ENCODE measurements at places on chromosomes 6 and 20. TPM values are rescaled to one million over a fixed set of nuclear protein-coding genes. Genes with fewer than 3 reads are reported as not detected.
A peak's percentile ranks its signal among the peaks of the same experiment; 100 is the strongest.

GRCh38 chr6:138538390-138539031 is 39.2 kb upstream of the NHSL1 start:
- H3K4me1 ChIP-seq, result no peaks in the 10 kb centered on the region
- H3K36me3 ChIP-seq, result no peaks in the 10 kb centered on the region
- no peak for DNase-seq
- peaks cover 59% of the 10 kb centered on the region for H3K27me3 ChIP-seq
- no peak overlapping the region for H3K27ac ChIP-seq
- H3K4me3 ChIP-seq, result no peak overlapping the region

GRCh38 chr6:138109042-138109997 is 2.1 kb upstream of the PERP start:
- H3K36me3 ChIP-seq, result no peaks in the 10 kb centered on the region
- peak; percentile 76 for DNase-seq
- H3K27me3 ChIP-seq, result peaks cover 22% of the 10 kb centered on the region

DNA sequence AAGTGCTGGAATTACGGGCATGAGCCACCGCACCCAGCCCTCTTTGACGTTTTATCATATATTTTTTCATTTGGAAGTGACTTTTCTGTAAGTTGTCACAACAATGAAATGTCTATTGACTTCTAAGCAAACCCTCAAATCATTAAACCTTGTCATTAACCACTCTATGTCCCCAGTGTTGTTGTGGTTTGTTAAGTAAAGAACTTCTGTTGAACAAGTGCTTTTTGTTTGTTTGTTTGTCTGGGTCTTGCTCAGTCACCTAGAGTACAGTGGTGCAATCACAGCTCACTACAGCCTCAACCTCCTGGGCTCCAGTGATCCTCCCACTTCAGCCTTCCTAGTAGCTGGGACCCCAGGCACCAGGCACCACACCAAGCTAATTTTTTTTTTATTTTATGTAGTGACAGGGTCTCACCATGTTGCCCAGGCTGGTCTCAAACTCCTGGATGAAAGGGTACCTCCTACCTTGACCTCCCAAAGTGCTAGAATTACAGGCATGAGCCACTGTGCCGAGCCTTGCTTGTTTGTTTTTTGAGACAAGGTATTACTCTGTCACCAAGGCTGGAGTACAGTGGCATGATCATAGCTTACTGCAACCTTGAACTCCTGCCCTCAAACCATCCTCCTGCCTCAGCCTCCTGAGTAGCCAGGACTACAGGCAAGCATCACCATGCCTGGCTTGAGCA is 57.6 kb upstream of the LOC128125822 start:
- peaks cover 3% of the 10 kb centered on the region for H3K36me3 ChIP-seq
- DNase-seq, result no peak
- no peak overlapping the region for H3K4me3 ChIP-seq
- H3K27ac ChIP-seq, result no peak overlapping the region
- H3K27me3 ChIP-seq, result peaks cover 11% of the 10 kb centered on the region
- H3K4me1 ChIP-seq, result no peaks in the 10 kb centered on the region

- H3K36me3 ChIP-seq, result no peaks in the 10 kb centered on the region
- H3K4me3 ChIP-seq, result no peak overlapping the region
- no peak for DNase-seq
- no peaks in the 10 kb centered on the region for H3K4me1 ChIP-seq
- H3K27me3 ChIP-seq, result peaks cover 60% of the 10 kb centered on the region
These were observed 145.4 kb downstream of the RPS12 start for GRCh38 chr6:132959639-132960326.

DNA sequence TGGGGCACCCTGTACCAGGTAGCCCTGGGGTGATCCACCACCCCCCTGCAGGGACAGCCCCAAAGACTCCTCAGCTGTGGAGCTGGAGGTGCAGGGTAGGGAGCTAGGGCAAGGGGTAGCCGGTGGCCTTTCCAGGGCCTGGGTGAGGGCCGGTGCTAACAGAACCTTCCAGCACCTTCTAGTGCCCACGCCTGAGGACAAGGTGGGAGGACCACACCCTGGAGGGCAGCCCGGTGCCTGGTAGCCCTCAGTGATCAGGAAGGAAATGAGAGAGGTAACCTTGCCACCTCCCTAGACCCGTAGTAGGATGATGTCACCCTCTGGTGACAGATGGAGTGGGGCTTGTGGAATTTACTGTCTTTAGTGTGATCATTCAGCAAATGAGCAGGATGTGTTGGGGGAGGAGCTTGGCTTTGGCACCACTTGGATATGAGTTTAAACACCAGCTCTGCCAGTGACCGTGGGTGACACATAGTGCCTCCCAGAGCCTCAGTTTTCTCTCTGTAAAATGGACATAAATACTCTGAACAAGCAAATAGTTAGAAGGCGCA is 187.7 kb downstream of the NFATC2 start:
- no peak overlapping the region for H3K27ac ChIP-seq
- no peaks in the 10 kb centered on the region for H3K36me3 ChIP-seq
- no peak overlapping the region for H3K4me3 ChIP-seq
- no peak for DNase-seq

The B3GAT2 gene
- total RNA-seq, result not detected

The PTK7 gene
- 0.62 TPM for total RNA-seq

The MAFB gene
- 0.86 TPM for total RNA-seq

DNA sequence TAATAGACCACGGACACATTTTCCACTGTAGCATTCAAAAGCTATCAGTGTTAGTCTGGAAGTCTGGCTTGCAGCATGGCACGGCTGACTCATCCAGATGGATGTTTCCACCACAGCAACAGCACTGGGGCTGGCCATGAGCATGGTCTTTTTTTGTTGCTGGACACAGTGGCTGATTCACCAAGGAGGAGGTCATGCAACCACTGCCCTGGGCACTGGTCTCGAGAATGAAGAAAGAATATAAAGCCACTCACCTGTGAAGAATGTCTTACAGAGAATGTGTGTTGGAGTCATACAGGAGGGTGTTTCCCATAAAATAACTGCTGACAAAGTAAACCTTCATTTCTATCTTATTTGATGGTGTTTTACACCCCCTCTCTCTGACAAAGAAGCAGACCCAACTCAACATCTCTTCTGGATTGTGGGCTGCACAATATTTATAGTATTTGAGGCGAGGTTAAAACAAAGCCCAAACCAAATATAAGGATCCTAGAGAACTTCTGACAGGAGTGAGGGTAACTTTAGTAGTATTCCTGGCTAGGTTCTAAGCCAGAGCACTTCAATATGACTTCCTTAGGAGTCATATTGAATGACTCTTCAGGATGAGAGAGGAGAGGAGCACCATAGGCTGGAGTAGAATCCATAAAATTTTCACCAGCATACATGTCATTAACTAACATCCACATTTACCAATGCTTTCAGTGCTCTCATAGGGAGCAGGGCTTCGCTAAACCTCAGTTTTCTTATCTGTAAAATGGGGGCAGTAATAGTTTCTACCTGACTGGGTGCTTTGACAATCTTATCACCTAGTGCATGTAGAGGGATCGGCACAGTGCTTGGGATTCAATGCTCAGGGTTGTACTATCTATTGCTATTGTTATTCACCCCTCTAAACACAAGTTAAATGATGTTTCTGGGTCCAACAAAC is 121.4 kb downstream of the KIF13A start:
- peaks cover 40% of the 10 kb centered on the region for H3K27me3 ChIP-seq
- H3K4me3 ChIP-seq, result no peak overlapping the region

The LYRM2 gene
- total RNA-seq, result 24.6 TPM

- H3K27me3 ChIP-seq, result peaks cover 92% of the 10 kb centered on the region
- no peak overlapping the region for H3K27ac ChIP-seq
- H3K4me1 ChIP-seq, result peaks cover 15% of the 10 kb centered on the region
- peak overlapping the region; percentile 2 for H3K4me3 ChIP-seq
- H3K36me3 ChIP-seq, result peaks cover 2% of the 10 kb centered on the region
These were observed 12.4 kb upstream of the ZSCAN9 start for GRCh38 chr6:28212510-28213212.

- DNase-seq, result no peak
- H3K4me3 ChIP-seq, result no peak overlapping the region
- H3K36me3 ChIP-seq, result no peaks in the 10 kb centered on the region
- peaks cover 19% of the 10 kb centered on the region for H3K27me3 ChIP-seq
- no peaks in the 10 kb centered on the region for H3K4me1 ChIP-seq
- no peak overlapping the region for H3K27ac ChIP-seq
These were observed 144.4 kb downstream of the ADGRG6 start for GRCh38 chr6:142446168-142446567.

The ZDHHC14 gene
- 5.2 TPM for total RNA-seq

DNA sequence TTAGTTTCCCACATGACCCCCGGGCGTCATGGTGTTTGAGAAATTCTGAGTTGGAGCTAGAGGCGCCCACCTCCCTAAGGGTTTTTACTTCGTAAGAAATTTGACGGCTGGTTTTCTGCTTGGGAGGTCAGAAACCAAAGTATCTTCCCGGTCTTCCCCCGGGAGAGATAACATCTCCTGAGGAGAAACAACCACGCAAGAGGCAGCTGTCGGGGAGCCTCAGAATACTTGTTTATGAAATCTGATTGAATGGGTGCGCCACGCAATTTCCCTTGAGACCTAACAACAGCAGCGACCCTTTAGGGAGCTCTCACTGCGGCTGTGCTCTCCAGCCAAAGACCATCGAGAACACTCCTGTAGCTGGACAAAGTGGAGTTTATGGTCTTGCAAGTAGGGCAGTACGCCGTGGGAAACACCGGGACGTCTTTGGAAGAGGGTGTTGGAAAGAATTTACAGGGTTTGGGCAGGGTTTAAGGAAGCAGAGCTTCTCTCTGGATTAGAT is 608 bp upstream of the EIF2S2 start:
- H3K36me3 ChIP-seq, result peaks cover 2% of the 10 kb centered on the region
- H3K27ac ChIP-seq, result peak overlapping the region; percentile 98

DNA sequence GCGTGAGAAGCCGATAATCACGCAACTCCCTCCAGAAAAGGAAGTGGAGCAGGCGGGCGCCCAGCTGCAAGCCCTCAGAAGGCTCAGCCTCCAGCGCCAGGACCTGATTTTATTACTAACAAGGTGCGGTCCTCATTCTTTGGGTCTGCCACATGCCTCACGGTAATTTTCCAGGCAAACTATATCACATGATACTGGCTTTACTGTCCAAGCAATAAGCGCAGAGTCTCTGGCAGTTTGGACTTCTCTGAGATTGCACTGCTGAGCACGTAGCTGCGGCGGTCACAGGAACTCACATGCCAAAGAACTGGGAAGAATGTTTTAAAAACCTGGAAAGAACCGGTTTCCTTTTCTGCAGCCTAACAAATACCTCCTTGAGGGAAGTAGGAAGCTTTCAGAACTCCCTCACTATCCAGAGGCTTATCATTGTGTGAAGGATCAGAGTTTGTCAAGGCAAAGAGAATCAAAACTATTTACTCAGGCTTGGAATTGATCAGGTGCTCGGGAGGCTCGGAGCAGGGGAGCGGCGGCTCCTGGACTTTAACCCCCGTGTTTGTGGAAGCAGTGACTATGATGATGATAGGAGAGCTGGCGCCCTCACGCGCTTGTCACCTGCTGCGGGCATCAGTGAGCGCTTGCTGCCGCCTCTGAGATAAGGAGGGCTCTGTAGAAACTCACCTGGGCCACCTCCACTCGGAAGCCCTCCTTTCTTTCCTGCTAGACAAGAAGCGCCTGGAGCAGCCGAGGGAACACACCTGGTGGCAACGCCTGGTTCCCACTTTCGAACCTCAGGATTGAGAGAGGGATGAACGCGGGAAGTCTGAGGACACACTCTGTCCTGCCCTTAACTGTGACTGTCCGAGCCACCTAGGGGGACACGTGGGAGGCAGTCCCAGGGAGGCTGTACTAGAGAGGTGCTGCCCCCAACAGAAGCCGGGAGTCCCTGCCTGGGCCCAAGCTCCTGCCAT is 27.2 kb upstream of the SYNJ2 start:
- no peaks in the 10 kb centered on the region for H3K4me1 ChIP-seq
- H3K36me3 ChIP-seq, result no peaks in the 10 kb centered on the region
- peaks cover 7% of the 10 kb centered on the region for H3K27me3 ChIP-seq
- H3K27ac ChIP-seq, result no peak overlapping the region
- no peak overlapping the region for H3K4me3 ChIP-seq

- H3K27ac ChIP-seq, result no peak overlapping the region
- H3K27me3 ChIP-seq, result no peaks in the 10 kb centered on the region
- no peaks in the 10 kb centered on the region for H3K4me1 ChIP-seq
- H3K4me3 ChIP-seq, result no peak overlapping the region
- peaks cover 10% of the 10 kb centered on the region for H3K36me3 ChIP-seq
These were observed 180.9 kb downstream of the KIF16B start for GRCh38 chr20:16392346-16392745.

The PLN gene
- not detected for total RNA-seq

DNA sequence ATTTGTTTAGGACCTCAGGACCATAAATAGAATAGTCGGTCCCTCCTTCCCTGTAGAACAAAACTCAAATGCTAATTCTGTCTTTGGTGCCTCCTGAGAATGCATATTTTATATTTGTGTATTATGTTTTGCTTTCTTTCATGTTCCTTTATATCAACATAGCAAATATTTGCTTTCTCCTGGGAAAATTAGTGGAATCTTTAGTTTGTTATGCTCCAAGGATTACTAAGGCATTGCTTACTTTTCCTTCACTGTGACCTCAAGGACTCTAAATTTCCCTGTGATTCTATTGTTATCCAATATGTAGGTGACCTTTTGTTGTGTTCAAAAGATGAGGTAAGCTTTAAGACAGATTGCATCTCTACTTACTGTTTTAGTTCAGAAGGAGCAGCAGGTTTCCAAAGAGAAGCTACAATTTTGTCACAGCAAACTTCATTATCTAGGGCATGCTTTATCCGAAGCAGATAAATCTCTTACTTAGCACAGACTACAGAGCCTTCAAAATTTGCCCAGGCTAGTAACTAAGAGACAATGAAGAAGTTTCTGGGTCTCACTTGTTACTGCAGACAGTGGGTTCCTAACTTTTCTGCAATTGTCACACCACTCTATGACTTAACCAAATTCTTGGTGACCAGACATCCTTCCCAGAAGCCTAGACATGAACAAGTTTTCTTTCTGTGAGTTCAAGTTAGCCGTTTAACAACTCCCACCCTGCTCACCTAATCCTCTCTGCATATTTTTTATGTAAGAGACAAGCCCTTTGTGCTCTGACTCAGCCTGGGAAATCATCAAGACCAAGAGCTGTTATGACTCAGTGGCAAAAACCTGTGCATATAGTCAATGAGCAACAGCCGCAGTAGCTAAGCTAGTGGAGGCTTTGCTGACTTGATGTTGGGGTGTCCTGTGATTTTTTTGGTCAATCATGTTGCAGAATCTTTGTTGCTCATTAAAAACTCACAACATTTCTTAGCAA is 378.8 kb downstream of the QKI start:
- H3K36me3 ChIP-seq, result peaks cover 3% of the 10 kb centered on the region
- H3K27me3 ChIP-seq, result peaks cover 16% of the 10 kb centered on the region
- no peak overlapping the region for H3K4me3 ChIP-seq
- no peak for DNase-seq
- H3K27ac ChIP-seq, result no peak overlapping the region

GRCh38 chr6:133681891-133682290 is 207.0 kb upstream of the TCF21 start:
- H3K36me3 ChIP-seq, result no peaks in the 10 kb centered on the region
- H3K4me3 ChIP-seq, result no peak overlapping the region
- no peak overlapping the region for H3K27ac ChIP-seq
- no peaks in the 10 kb centered on the region for H3K27me3 ChIP-seq
- peaks cover 2% of the 10 kb centered on the region for H3K4me1 ChIP-seq
- no peak for DNase-seq

- peaks cover 4% of the 10 kb centered on the region for H3K36me3 ChIP-seq
- no peaks in the 10 kb centered on the region for H3K27me3 ChIP-seq
- no peak overlapping the region for H3K27ac ChIP-seq
- no peak overlapping the region for H3K4me3 ChIP-seq
These were observed 55.2 kb upstream of the MRAP2 start for GRCh38 chr6:83978324-83978734.

GRCh38 chr20:40050596-40050995 is 638.4 kb downstream of the MAFB start:
- no peaks in the 10 kb centered on the region for H3K4me1 ChIP-seq
- H3K27me3 ChIP-seq, result peaks cover 10% of the 10 kb centered on the region
- no peak overlapping the region for H3K27ac ChIP-seq
- no peak overlapping the region for H3K4me3 ChIP-seq
- H3K36me3 ChIP-seq, result no peaks in the 10 kb centered on the region

The RNF5 gene
- total RNA-seq, result 20.9 TPM
